ENCODE measurements at places on chromosomes 16 and 17.

- no peak for DNase-seq
These were observed 200.4 kb upstream of the N4BP1 start for GRCh38 chr16:48810436-48810802.

DNA sequence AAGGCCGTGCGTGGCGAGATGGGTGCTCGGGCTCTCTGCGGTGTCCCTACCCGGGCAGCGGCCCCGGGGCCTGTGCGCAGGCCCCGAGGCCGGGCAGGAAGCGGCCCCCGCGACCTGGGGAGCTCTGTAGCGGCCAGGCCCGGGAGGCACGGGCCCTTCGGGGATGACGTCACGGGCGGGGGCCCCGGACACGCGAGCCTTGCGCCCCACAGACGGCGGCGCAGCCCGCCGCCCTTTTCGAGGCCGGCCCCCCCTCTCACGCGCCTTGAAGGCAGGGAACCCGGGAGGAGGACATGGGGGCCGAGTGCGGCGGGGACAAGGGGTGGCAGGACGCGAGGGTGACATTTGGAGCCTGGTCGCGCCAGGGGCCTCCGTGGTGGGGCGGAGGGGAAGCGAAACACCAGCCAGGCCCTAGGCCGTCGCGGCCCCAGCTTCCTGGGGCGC is 1.1 kb downstream of the RAI1 start:
- DNase-seq, result no peak

DNA sequence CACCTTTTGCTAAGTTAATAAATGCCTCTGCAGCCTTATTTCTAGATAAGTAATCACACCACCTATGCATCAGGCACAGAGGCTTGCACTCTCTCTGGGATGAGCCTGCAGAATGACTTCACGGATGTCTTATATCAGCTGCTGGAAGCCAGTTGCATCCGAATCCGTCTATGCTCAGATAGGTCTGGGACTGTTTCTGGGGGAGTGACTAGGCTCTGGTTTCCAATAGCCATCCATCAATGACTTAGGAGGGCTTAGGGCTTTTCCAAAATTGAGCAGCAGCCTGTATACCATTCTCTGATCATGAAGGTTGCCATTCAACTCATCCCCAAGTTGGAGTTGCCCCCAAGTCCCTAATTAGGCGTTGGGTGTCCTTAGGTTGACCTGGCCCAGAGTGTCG is 113.3 kb upstream of the ERCC4 start:
- DNase-seq, result no peak

GRCh38 chr17:34389126-34389750 is 26.2 kb upstream of the CCL1 start:
- DNase-seq, result no peak

- no peak for DNase-seq
These were observed 35.2 kb downstream of the ARHGAP23 start for GRCh38 chr17:38463451-38463858.

GRCh38 chr17:75331671-75332070 is 42.4 kb upstream of the SLC25A19 start:
- DNase-seq, result no peak

GRCh38 chr17:55426851-55427586 is 5.4 kb upstream of the MMD start:
- DNase-seq, result no peak

GRCh38 chr16:4500272-4500671 is 24.1 kb downstream of the HMOX2 start:
- no peak for DNase-seq

- no peak for DNase-seq
These were observed 145.6 kb upstream of the RCVRN start for GRCh38 chr17:10050597-10051101.

DNA sequence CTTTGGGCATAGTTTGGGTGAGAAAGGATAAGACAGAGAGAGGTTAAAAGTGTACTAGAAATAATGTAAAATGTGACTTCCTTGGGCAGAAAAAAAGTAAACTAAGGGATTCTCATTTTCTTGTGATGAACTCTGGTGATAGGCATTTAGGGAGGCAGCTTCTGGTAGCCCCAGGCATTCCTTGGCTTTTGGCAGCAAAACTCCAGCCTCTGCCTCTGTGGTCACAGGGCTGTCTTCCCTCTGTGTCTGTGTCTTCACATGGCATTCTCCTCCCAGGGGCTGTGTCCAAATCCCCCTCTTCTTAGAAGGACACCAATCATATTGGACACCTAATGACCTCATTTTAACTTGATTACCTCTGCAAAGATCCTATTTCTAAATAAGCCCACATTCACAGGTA is 54.7 kb downstream of the HS3ST3B1 start:
- DNase-seq, result no peak

GRCh38 chr17:78722246-78722761 is 59.8 kb downstream of the CYTH1 start:
- DNase-seq, result no peak

DNA sequence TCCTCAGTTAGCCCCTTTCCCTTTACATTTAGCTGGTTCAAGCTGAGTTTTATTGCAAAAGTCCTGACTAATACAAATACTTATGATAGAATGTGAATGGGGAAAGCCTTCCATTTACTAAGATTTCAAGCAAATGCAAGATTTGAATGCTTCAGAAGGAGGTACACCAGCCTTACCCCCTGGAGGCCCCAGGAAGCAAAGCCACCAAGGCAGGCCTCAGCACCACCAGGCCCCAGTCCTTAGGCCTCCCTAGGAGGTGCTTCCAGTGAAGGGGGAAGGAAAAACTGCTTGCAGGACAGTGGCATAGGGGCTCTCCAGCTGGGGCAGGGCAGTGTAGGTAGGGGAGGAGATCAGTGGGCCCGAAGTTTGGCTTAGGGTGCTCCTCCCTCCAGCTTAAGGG is 7.3 kb upstream of the PRPSAP2 start:
- no peak for DNase-seq

- DNase-seq, result no peak
These were observed 12.0 kb downstream of the LITAFD start for GRCh38 chr16:8893976-8894690.

DNA sequence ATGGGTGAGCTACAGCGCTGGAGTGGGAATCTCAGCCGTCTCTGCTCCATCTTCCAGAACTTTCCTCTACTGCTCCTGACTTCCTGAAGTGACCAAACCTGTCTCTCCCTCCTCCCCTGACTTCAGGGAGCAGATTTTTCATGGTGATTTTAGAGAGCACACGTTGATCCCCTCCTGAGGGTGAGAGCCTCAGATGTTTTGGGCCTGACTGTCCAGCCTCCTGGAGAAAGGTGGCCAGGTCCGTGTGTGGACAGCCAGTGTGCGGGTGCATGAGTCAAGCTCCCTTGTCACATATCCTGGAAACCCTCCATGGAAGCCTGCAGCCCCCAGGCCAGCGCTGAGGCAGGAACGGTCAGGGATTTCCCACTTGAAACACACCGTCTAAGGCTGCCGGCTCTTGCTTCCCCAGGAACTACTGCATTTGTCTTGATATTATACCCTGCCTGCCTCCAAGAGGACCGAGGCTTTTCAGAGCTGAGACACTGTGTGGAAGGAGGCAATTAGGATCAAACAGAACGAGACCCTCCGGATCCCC is 143.1 kb downstream of the CMIP start:
- no peak for DNase-seq

- DNase-seq, result no peak
These were observed 97.0 kb downstream of the MRTFB start for GRCh38 chr16:14168146-14168545.

DNA sequence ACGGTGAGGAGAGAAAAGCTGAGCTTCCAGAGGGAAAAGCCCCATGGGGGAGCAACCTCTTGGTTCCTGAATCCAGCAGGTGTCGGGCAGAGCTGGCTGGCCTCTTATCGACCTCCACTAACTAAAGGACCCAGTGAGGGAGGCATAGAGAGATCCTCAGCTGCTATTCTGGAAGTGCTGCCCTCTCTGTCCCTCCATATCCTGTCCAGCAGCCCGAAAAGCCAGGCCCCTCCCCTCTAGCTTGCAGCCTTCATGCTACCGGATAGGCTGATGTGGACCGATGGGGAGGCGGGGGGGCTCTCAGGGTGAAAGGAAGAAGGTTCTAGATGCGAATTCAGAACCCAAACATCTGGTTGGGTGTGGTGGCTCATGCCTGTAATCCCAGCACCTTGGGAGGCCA is 24.9 kb downstream of the MXRA7 start:
- DNase-seq, result no peak

- DNase-seq, result no peak
These were observed 107.1 kb downstream of the AMFR start for GRCh38 chr16:56317998-56318826.

DNA sequence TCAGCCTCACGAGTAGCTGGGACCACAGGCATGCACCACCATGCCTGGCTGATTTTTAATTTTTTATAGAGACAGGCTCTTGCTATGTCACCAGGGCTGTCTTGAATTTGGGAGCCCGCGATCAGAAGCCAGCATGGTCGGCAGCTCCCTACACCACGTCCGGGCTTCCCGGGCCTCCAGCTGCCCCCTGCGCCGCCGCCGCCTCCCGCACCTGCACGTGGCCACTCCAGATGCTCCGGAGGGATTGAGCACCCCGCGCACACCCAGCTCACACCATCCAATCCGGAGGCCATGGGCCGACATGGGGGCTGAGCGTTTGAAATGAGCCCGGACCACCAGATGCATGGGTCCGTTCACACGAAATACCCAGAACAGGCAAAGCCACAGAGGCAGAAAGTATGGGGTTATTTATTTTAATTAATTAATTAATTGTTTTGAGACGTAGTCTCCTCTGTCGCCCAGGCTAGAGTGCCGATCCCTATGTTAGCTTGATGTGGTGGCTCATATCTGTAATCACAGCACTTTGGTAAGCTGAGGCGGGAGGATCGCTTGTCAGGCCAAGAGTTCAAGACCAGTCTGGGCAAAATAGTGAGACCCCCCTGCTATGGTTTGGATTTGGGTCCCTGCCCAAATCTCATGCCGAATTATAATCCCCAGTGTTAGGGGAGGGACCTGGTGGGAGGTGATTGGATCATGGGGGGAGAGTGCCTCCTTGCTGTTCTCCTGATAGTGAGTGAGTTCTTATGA is 17.1 kb upstream of the PDXDC1 start:
- DNase-seq, result no peak

DNA sequence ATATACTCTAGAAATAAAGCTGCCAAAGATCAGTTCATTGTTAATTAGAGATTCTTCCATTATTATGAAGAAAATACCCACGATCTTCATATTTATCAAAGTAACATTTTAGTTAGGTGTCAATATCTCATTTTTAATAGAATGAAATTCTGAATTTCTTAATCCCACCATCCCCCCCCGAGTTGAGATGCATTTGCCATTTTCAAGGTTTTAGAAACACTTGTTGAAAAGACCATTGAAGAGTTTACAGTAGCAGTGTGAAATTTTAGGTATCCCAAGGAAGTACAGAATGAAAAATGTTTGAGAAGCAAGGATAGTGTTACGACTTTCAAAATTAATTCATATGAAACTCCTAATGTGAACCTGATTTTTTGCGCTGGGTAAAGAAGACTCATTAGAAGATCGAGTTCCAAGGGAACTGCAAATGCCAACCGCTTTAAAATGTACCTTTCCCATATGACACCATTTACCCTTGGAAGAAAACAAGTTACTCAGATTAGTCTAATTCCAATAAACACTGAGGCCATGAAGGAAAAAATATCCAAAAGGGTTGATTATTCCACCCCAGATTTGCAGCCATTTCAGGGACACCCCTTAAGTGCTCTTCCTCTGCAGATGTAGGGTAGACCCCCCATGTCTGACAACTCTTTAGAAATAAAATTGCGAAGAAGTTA is 731 bp downstream of the IKZF3 start:
- DNase-seq, result no peak

GRCh38 chr17:50659179-50659578 is 24.5 kb downstream of the ABCC3 start:
- DNase-seq, result no peak

DNA sequence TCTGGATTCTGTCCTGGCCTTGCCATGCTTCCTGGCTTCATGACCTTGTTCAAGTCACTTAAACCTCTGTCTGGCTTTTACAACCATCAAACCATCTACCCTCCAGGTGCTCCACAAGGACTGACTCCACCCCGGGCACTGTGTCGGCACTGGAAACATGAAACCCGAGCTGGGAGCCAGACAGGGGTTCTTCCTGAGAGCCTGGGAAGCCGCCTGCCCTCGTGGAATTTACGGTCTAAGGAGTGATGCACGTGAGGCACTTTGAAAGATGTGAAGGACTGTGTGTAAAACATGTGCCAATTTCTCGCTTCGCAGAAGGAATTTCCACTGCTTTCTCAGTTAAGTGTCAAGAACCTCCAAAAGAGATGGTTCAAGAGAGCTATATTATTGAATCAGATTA is 11.6 kb downstream of the CDK5R1 start:
- DNase-seq, result no peak
